Liver (tissue), 10 donors: ENCODE measurements at places on chromosomes 6 and 20. TPM values are rescaled to one million over a fixed set of nuclear protein-coding genes. Genes with fewer than 3 reads are reported as not detected.

GRCh38 chr20:62168890-62169435, 13.9 kb upstream of the MTG2 start:
- no peak for DNase-seq
- no peak overlapping the region for H3K4me3 ChIP-seq
- no peaks in the 10 kb centered on the region for H3K27me3 ChIP-seq
- no peaks in the 10 kb centered on the region for H3K4me1 ChIP-seq
- no peak overlapping the region for H3K27ac ChIP-seq

DNA sequence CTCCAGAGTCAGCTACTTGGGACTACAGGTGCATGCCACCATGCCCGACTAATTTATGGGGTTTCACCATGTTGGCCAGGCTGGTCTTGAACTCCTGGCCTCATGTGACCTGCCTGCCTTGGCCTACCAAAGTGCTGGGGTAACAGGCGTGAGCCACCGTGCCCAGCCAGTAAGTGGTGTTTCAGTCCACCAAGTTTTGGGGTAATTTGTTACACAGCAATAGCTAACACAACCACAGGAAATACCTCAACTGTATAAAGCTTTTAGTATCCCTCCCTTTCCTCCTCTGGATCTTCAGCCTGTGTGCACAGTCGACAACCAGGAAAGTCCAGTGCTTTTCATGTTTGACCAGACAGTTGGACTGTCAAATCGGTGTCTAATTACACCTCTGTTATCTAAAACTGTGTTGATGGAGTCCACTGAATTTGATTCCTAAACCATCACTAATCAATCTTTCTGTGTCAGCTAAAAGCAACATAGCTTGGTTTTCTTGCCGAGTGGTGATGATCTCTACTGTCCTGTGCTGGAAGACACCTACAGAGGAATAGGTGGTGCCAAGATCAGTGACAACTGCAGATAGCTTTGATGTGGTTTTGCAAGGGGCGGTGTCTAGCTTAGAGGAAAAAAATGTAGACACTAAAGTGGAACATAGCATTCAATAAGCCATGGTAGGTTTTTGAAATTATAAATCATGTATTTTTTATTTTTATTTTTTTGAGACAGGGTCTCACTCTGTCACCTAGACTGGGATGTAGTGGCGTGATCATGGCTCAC, 22.2 kb upstream of the ZBTB2 start:
- no peak overlapping the region for H3K27ac ChIP-seq
- DNase-seq, result no peak
- no peaks in the 10 kb centered on the region for H3K27me3 ChIP-seq
- H3K36me3 ChIP-seq, result peaks cover 20% of the 10 kb centered on the region

DNA sequence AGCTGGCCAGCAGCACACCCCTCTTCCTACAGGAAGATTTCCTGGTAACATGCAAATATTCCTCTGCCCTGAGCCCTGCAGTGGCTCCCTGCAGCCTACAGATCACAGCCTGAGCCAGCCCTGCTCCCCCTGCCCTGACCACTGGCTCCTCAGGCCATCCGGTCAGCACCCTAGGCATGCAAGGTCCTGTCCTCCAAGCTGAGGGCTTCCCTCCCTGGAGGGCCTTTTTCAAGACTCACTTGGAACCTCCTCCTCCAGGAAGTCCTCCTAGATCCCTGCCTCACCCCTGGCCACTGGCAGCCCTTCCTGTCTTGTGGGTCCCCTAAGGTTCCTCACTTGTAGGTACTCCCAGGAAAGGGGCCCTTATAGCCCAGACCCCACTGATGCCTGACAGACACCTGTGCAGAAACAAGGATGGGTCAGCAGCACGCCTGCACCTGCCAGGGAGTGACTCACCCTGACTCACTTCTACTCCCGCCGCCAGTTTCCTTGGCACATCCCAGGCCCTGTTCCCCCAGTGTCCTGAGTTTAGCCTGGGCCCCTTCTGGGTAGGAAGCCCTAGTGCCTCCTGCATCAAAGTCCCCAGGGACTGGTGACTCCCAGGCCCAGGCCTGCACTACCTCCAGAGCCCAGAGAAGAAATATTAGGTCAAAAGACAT, 3.2 kb downstream of the SLC4A11 start:
- H3K36me3 ChIP-seq, result no peaks in the 10 kb centered on the region
- peaks cover 2% of the 10 kb centered on the region for H3K27me3 ChIP-seq
- H3K4me3 ChIP-seq, result no peak overlapping the region

GRCh38 chr6:75283907-75284631, 523 bp downstream of the TMEM30A start:
- H3K4me1 ChIP-seq, result peaks cover 5% of the 10 kb centered on the region
- H3K27me3 ChIP-seq, result no peaks in the 10 kb centered on the region
- DNase-seq, result peak; percentile 34
- H3K4me3 ChIP-seq, result peak overlapping the region; percentile 81

TRIM10 gene
- polyA plus RNA-seq, result 0.72 TPM

RBPJL gene
- not detected for polyA plus RNA-seq

DNA sequence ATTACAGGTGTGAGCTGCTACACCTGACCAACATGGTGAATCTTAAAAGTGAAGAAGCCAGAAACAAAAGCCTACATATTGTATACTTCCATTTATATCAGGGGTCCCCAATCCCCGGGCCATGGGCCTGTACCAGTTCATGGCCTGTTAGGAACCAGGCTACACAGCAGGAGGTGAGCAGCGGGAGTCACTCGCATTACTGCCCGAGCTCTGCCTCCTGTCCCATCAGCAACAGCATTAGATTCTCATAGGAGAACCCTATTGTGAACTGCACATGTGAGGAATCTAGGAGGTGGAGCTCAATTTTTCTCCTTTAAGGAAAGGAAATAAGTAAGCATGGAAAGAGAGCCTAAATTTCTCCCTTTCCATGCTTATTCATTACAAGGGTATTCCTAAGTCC, 21.7 kb downstream of the CSNK2A1 start:
- H3K27ac ChIP-seq, result no peak overlapping the region
- no peaks in the 10 kb centered on the region for H3K4me1 ChIP-seq
- DNase-seq, result no peak
- H3K27me3 ChIP-seq, result no peaks in the 10 kb centered on the region

IP6K3 gene
- polyA plus RNA-seq, result 6.4 TPM

ADAM33 gene
- 0.51 TPM for polyA plus RNA-seq

GJA1 gene
- 0.32 TPM for polyA plus RNA-seq

PSORS1C2 gene
- polyA plus RNA-seq, result not detected

GRCh38 chr20:2283706-2284423, 11.9 kb upstream of the TGM3 start:
- no peaks in the 10 kb centered on the region for H3K27me3 ChIP-seq
- no peak overlapping the region for H3K27ac ChIP-seq
- no peak overlapping the region for H3K4me3 ChIP-seq
- H3K36me3 ChIP-seq, result no peaks in the 10 kb centered on the region

THBD gene
- 3.2 TPM for polyA plus RNA-seq

PRL gene
- polyA plus RNA-seq, result not detected

DNA sequence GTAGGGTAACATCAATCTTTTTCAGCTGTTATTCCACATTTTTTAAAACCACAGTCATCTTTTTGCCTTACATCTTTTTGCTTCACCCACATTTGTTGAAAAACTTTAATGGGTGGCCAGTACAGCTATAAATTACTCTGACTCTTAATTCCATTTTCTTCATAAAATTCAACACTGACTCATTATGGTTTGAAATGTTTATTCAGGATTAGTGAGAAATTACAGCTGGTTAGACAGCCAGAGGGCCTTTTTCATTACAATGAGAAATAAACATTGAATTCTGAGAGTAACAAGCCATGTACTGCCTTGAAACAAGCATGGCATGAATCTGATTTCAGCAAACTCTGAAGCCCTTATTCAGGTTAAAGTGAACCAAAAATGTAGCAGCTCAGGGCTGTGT, 19.5 kb downstream of the NDUFAF4 start:
- no peak overlapping the region for H3K27ac ChIP-seq
- H3K4me3 ChIP-seq, result no peak overlapping the region
- H3K36me3 ChIP-seq, result no peaks in the 10 kb centered on the region
- H3K4me1 ChIP-seq, result no peaks in the 10 kb centered on the region
- DNase-seq, result no peak

DNA sequence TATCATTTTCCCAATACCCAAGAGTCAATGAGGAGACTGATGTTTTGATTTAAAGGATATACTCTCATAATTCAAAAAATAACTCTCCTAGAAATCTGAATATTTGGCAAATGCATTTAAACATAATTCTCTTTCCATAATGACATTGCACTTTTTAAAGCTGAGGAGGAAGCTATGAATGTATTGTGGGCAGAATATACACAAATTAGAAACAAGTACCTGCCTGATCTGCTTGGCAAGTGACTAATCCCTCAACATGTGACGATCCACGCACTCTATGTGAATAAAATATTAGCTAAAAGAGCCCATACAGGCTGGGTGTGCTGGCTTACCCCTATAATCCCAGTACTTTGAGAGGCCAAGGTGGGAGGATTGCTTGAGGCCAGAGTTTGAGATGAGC, 88.3 kb upstream of the CCDC28A start:
- no peak overlapping the region for H3K4me3 ChIP-seq
- H3K27me3 ChIP-seq, result no peaks in the 10 kb centered on the region
- DNase-seq, result no peak
- peaks cover 12% of the 10 kb centered on the region for H3K4me1 ChIP-seq

FAM8A1 gene
- 21.1 TPM for polyA plus RNA-seq

DNA sequence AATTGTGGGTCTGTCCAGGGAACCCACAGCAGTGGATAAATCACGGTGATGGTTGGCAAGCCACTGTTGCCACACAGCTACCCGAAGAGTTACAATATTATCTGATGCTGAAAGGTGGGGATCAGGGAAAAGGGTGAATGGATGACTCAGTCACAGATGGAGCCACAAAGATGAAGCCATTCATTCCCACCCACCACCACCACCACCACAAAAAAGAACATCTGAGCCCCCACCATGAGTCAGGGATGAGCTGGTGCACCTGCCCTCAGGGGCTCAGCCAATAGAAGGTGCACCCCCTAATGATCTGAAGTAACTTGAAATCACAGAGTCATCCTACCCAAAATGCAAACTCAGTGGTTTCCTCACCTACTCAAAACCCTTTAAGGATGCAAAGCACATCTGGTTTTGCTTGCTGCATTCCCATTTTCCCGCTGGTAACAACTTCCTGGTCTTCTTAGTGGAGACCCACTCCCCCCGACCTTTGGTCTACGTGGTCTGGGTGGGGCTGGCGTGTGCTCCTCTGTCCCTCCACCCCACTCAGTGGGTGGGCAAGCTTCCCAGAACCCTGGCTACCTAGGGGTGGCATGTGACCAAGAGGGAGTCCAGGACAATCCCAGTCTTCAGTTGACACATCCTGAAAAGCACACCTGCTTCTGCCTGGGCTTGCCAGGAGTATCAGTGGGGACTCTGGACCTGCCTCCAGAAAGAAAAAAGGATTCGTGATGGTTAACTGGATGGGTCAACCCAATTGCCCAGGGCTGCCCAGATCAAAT, 125.5 kb downstream of the ANKRD60 start:
- no peak overlapping the region for H3K4me3 ChIP-seq
- no peak overlapping the region for H3K27ac ChIP-seq
- no peaks in the 10 kb centered on the region for H3K4me1 ChIP-seq
- H3K27me3 ChIP-seq, result peaks cover 6% of the 10 kb centered on the region
- H3K36me3 ChIP-seq, result no peaks in the 10 kb centered on the region
- DNase-seq, result no peak

GRCh38 chr6:108127826-108128225, 38.0 kb upstream of the NR2E1 start:
- H3K36me3 ChIP-seq, result no peaks in the 10 kb centered on the region
- peaks cover 2% of the 10 kb centered on the region for H3K4me1 ChIP-seq
- DNase-seq, result no peak

DNA sequence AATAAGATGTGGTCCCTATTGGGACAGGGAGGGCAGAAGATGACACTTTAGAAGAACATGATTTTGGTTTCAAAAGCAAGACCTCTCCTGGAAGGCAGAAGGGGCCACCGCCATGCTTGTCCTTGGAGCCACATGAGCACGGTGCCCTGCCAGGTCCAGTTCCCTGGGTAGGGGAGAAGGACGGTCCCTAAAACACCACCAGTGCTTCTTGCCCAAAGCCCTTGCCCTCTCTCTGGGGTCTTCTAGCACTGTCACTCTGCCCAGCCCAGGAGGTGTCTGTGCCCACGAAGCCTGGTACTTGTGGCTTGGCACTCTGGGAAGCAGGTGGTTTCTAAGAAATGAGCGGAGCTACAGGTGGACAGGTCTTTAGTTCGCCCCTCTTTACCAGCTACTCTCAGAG, 46.0 kb downstream of the PLCG1 start:
- no peak overlapping the region for H3K27ac ChIP-seq
- no peak overlapping the region for H3K4me3 ChIP-seq
- DNase-seq, result peak; percentile 25
- no peaks in the 10 kb centered on the region for H3K27me3 ChIP-seq
- peaks cover 19% of the 10 kb centered on the region for H3K36me3 ChIP-seq
- H3K4me1 ChIP-seq, result no peaks in the 10 kb centered on the region

HTR1E gene
- polyA plus RNA-seq, result not detected

TXLNB gene
- 0.15 TPM for polyA plus RNA-seq

GRCh38 chr6:150191809-150192208, 49.0 kb downstream of the PPP1R14C start:
- no peak overlapping the region for H3K27ac ChIP-seq
- no peaks in the 10 kb centered on the region for H3K27me3 ChIP-seq
- H3K36me3 ChIP-seq, result no peaks in the 10 kb centered on the region
- no peaks in the 10 kb centered on the region for H3K4me1 ChIP-seq
- no peak for DNase-seq
- H3K4me3 ChIP-seq, result no peak overlapping the region

TBC1D7 gene
- 18.8 TPM for polyA plus RNA-seq

GRCh38 chr6:68747110-68747790, 112.2 kb downstream of the ADGRB3 start:
- H3K27ac ChIP-seq, result no peak overlapping the region
- H3K4me1 ChIP-seq, result no peaks in the 10 kb centered on the region
- no peak overlapping the region for H3K4me3 ChIP-seq
- DNase-seq, result no peak

- peak; percentile 45 for DNase-seq
- peak overlapping the region; percentile 90 for H3K27ac ChIP-seq
- no peaks in the 10 kb centered on the region for H3K27me3 ChIP-seq
- H3K4me3 ChIP-seq, result peak overlapping the region; percentile 80
These were observed 490 bp downstream of the JAG1 start for GRCh38 chr20:10673176-10673841.

DNA sequence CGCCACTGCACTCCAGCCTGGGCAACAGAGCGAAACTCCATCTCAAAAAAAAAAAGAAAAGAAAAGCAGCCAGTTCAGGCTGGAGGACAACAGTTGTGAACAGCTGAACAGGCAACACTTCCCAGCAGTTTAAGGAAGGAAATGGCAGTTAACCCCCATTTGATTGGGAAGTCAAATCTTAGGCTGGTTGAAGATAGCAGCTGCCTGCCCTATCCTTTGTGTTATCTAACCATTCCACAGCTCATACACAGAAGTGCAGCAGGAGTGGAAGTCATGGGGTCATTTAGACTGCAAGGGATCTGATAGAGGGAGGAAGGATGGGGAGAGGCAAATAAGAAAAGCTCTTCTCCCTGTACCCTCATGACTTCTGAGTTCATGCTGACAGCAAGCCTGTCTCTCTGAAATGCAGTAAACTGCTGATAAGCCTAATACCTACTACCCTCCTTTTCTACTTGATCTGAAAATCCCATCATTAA, 35.3 kb downstream of the KCTD20 start:
- H3K27me3 ChIP-seq, result no peaks in the 10 kb centered on the region
- no peak overlapping the region for H3K27ac ChIP-seq
- H3K4me3 ChIP-seq, result no peak overlapping the region
- no peak for DNase-seq
- H3K4me1 ChIP-seq, result no peaks in the 10 kb centered on the region
- peaks cover 4% of the 10 kb centered on the region for H3K36me3 ChIP-seq

MICA gene
- polyA plus RNA-seq, result 5.0 TPM

- H3K36me3 ChIP-seq, result no peaks in the 10 kb centered on the region
- peaks cover 30% of the 10 kb centered on the region for H3K4me1 ChIP-seq
- H3K27ac ChIP-seq, result no peak overlapping the region
- H3K4me3 ChIP-seq, result no peak overlapping the region
- no peaks in the 10 kb centered on the region for H3K27me3 ChIP-seq
These were observed 22.8 kb upstream of the PCMTD2 start for GRCh38 chr20:64232794-64233193.
